ENCODE measurements at places on chromosomes 12 and 14. TPM values are rescaled to one million over a fixed set of nuclear protein-coding genes. Genes with fewer than 3 reads are reported as not detected.

Gene C1S
- 45.5 TPM for total RNA-seq

Gene OVCH1
- not detected for total RNA-seq

Gene NOVA1
- 5.3 TPM for total RNA-seq

Gene DNAJC22
- 19.7 TPM for total RNA-seq

Gene KRT79
- total RNA-seq = 0.21 TPM

Gene APOF
- total RNA-seq = not detected

Gene TAS2R30
- not detected for total RNA-seq

Gene TSPAN19
- 0.18 TPM for total RNA-seq

Gene KCNC2
- total RNA-seq = not detected

Gene KCNJ8
- 0.34 TPM for total RNA-seq

Gene SALL2
- 1.6 TPM for total RNA-seq

Data from A549 treated with RU486 at 1 μM for 4 hours (cell line).